NCI-H1417 (cell line): ENCODE measurements at places on chromosomes 13 and 19.

GRCh38 chr13:80303225-80303811 is 37.6 kb downstream of the SPRY2 start:
- no peak for DNase-seq

DNA sequence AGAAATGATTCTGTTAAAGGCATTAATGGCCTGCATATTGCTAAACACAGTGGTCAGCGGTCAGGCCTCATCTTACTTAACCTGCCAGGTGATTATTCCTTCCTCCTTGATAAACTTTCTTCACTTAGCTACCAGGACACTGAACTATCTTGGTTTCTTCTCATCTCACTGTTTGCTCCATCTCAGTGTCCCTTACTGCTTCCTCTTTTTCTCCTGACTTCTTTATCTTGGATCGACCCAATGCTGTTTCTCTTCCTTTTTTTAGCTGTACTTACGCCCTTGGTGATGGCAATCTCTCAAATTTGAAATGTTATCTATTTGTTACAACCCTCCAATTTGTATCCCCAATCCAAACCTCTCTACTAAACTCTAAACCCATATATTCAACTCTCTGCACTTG is 7.8 kb upstream of the CLC start:
- DNase-seq, result no peak

DNA sequence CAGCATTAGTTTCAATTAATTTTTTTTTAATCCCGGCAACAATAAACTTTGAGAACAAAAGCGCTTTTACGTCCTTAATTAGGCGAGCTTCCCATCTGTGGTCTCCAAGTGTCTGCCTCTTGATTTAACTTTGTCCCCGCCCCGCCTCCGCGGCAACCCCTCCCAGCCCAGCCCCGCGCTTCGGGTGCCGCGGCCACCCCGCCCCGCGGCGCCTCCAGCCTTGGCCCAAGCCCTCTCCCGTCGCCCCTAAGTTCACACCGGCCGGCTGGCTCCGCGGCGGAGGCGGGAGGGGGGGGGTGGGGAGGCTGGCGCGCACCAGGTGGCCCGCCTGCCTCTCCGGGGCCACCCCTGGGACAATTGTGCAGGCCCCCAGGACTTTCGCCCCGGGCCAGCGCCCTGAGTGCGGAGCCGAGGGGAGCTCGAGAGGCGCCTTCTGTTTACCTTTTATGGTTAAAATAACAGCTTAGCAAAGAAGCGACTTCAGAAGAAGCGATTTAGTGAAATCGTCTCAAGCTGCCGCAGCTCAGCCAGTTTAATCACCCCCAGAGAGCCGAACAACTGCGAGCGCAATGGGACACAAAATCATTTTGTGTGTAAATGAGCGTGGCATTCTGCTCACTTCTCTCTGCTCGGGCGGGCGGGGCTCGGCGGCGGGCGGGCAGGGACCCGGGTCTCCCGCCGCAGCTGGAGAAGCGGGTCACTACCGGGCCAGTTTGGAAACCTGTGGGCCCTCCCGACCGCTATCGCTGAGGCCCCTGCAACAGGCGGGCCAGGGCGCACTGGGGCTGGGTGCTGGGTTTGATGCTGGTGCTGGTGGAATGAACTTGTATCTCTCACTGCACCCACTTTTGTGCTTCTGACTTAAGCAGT is 1.4 kb downstream of the KCTD15 start:
- DNase-seq, result no peak

DNA sequence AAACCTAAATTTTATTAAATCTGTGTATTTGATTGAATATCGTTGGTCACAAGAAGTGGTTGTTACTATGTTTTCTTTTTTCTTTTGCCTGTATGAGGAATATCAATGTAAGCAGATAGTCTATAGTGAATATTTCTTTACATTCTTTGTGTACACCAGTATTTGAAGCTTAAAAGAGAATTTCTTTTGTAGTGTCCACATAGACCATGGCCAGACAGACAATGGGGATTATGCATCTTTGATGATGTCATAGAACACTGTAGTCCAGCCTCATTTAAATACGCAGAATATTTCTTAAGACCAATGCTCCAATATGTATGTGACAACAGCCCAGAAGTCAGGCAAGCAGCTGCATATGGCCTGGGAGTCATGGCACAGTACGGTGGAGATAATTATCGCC is 64.8 kb downstream of the IPO5 start:
- DNase-seq, result peak; percentile 16

GRCh38 chr13:43146400-43146799 is 123.0 kb downstream of the DNAJC15 start:
- no peak for DNase-seq

DNA sequence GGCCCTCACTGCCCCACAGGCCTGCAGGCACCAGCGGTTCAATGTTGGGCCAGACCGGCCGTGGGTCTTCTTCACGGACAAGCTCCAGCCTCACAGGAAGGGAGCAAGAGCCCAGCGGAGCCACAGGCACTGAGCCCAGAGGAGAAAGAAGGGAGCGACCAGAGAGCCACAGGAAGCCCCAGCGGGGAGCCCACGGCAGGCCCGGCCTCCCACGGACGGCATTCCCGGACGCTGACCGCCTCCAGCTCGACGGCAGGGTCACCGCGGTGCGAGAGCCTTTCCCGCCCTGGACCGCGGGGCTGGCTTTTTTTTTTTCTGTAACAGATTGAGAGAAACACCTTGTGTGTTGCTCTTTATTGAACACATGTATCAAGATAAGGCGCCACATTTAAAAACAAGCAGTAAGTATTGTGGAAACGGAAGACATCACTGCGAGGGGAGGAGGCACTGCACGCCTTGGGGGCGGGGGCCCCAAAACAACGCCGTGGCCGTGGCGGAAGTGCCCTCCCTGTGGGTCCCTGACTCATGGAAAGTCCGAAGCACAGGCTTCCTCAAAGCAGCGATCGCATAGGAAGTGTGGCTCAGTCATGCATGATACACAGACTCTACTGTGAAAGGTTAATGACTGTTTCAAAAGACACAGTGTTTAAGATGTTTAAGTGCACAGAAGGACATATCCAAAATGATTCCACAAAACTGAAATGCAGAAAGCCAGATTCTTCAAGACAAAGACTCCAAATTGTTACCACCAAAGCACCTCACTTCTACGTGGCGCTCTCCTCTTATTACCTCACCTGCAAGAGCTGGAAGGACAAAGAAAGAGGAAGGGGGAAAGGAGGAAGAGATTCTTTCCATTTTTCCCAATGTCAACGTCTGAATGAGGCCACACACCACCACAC is 3.5 kb downstream of the RASA3 start:
- DNase-seq, result no peak

GRCh38 chr19:55368701-55369563 is 1.3 kb downstream of the IL11 start:
- DNase-seq, result no peak

GRCh38 chr19:44687888-44688287 is 11.1 kb upstream of the CEACAM16 start:
- DNase-seq, result no peak

DNA sequence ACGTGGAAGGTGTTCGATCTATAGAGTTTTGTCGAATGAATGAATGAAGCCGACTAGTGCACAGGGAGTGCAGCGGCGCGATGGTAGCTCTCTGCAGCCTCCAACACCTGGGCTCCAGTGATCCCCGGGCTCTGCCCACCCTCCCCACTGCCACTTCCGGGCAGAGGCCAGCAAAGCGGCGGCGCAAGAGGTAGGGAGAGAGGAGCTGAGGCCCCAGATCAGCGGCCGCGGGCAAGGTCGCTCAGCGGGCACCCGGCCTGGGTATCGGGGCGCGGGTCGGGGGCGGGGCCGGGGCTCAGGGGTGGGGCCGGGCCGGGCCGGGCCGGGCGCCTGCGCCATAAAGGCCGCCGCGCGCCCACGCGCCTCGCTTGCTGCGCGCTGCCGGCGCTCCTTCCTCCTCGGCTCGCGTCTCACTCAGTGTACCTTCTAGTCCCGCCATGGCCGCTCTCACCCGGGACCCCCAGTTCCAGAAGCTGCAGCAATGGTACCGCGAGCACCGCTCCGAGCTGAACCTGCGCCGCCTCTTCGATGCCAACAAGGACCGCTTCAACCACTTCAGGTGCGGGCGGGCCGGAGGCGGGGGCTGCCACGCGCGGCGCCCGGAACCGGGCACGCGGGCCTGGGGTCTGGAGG is at the start of gene GPI:
TSS of gene GPI (plus strand) at position 367 of the 633 bp plus-strand sequence. CDS start at position 438, 71 bp downstream.
- peak; percentile 84 for DNase-seq

- DNase-seq, result no peak
These were observed 15.9 kb downstream of the SUGP1 start for GRCh38 chr19:19304186-19304965.

- no peak for DNase-seq
These were observed 39.3 kb downstream of the C13orf46 start for GRCh38 chr13:113934576-113934975.

GRCh38 chr13:30442926-30443325 is 20.6 kb downstream of the UBE2L5 start:
- no peak for DNase-seq

GRCh38 chr13:83378908-83379307 is 503.4 kb downstream of the SLITRK1 start:
- DNase-seq, result no peak

DNA sequence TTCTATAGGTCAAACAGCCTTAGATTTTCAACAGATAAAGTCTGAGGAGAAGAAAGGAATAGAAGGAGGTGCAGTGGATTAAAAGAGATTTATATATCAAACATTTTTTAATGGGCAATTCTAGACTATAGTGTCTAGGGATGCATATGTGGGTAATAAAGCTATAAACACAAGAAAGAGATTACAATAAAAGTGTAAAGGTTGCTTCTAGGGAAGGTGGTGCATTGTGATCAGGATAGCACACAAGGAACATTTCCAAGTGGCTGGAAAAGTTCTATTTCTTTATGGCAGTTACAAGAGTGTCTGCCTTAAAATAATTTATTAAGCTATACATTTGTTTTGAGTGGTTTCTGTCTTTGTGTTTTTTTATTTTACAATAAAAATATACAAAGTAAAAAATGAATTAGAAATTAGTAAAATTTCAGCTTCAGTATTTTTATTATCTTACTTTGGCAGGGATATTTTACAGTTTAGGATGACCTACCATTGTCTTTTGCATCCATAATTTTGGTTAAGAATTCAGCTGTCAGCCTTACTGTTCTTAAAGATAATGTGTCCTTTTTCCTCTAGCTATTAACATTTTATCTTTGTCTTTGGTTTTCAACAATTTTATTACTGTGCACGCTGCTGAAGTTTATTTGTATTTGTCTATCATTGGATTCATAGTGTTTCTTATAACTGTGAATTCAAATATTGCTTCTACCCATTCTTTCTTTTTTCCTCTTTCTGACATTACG is 221.8 kb downstream of the LACC1 start:
- DNase-seq, result no peak

GRCh38 chr19:48419158-48419920 is 25.9 kb downstream of the GRIN2D start:
- DNase-seq, result peak; percentile 49

DNA sequence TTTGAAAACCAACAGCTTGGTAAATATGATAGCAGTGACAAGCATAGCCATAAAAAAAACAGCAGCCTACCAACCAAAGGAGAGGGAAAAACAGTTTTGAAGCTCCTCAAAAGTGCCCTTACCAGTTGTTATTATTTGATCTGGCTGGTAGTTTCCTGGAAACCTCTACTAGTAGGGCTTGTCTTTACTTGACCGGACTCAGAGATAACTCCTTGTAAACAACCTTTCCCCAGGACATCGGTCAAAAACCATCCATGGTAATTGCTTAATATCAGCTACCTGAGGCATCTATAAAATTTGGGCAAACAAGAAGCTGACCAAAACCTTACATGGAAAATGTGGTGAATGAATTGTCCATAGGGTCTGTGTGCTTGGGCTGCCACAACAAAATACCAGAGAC is 210.9 kb downstream of the FGF14 start:
- no peak for DNase-seq

- DNase-seq, result no peak
These were observed 470 bp downstream of the ZNF835 start for GRCh38 chr19:56670961-56671612.

- DNase-seq, result no peak
These were observed 32.1 kb downstream of the CYP2B6 start for GRCh38 chr19:41023193-41023592.

DNA sequence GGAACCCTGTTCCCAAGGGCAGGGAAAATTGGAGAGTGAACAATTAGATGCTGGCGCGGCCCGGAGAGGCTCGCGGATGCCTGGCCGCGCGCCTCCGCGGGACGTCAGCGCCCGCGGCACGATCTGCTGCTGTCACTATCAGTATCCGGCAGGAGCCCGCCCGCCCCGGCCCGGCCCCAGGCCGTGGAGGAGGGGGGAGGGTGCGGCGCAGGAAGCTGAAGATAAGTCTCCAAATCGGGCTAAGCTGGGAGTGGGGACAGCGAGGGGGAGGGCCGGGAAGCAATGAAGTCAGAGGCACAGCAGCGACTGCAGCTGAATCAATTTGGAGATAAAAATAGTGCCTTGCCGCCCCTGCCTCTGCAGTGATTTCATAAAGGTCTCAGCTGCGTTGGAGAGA is 441.5 kb upstream of the KLF12 start:
- no peak for DNase-seq

- DNase-seq, result no peak
These were observed 13.5 kb upstream of the QTRT1 start for GRCh38 chr19:10687518-10688288.

- no peak for DNase-seq
These were observed 11.6 kb downstream of the ZNF160 start for GRCh38 chr19:53091413-53092254.

DNA sequence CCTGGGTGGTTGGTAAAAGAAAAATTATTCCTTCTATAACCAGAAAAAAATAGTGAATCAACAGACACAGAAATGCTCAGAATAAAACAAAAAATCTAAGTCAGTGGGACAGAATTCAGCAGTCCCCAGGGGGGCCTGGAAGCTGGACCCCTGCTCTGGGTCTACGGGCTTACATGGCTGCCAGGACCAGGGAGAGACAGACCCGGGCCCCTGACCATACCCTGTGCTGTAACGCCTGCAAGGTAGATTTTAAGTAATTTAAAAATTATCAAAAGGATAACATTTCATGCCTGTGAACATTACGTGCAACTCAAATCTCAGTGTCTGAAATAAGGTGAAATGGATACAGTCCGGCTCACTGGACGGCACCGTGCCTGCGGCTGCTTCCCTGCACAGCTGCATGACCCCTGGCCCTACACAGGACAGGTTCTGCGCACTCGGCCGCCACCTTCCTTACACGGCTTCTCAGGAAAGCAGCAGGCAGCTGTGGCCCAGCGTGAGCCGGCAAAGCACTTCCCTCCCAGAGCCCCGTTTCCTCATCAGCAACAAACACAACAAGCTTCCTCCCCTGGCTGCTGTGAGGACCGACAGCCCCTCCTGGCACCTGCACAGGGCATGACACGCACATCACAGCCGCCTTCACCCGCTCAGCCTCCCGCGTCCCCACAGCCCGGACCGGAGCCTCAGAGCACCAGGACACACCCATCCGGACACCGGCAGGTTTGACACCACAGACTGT is 22.2 kb downstream of the RASA3 start:
- peak; percentile 28 for DNase-seq

- DNase-seq, result no peak
These were observed 2.5 kb downstream of the KLF2 start for GRCh38 chr19:16327169-16327475.

GRCh38 chr19:40246292-40247073 is 20.0 kb upstream of the CCNP start:
- DNase-seq, result no peak

DNA sequence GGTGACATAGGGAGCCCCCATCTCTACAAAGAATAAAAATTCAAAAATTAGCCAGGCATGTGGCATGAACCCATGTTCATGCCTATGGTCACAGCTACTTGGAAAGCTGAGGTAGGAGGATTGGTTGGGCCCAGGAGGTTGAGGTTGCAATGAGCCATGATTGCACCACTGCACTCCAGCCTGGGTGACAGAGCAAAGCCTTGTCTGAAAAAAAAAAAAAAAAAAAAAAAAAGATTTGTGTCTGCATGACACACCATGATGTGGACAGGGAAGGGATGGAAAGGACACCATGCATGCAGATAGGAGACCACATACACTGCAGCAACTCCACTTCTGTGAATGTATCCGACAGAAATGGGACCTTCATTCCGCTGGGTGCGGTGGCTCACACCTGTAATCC is 34.0 kb upstream of the HOMER3 start:
- no peak for DNase-seq
